ENCODE measurements at places on chromosomes 7 and 10.

DNA sequence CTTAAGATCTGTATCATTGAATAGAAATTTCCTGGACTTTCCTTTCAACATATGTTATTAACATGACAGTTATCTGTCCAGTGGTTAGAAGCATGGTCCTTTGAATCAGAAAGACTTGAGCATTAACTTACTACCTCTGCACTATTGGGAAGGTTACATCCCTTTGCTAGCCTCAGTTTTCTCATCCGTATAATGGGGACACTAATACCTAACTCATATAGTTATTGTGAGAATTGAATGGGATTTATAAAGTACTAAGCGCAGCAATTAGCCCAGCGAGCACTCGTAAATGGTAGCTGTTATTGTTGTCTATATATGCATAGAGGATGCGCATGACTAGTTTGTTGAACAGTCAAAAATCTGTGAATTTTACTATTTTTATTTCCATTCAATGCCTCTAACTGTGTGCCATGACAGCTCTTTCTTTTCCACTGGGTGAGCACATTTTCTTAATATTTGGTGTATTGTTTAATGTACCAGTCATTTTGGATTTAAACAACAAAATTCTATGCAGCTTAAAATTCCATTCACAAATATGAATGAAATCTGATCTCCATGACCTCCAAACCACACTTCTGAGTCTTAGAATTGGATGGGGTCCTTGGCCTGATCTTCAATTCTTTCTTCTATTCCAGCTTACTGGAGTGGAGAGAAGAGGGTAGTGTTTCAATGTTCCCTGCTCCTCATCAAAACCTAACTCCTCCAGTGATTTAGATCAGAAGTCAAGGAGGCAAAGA, 65.0 kb downstream of the CACNB2 start:
- DNase-seq: no peak

DNA sequence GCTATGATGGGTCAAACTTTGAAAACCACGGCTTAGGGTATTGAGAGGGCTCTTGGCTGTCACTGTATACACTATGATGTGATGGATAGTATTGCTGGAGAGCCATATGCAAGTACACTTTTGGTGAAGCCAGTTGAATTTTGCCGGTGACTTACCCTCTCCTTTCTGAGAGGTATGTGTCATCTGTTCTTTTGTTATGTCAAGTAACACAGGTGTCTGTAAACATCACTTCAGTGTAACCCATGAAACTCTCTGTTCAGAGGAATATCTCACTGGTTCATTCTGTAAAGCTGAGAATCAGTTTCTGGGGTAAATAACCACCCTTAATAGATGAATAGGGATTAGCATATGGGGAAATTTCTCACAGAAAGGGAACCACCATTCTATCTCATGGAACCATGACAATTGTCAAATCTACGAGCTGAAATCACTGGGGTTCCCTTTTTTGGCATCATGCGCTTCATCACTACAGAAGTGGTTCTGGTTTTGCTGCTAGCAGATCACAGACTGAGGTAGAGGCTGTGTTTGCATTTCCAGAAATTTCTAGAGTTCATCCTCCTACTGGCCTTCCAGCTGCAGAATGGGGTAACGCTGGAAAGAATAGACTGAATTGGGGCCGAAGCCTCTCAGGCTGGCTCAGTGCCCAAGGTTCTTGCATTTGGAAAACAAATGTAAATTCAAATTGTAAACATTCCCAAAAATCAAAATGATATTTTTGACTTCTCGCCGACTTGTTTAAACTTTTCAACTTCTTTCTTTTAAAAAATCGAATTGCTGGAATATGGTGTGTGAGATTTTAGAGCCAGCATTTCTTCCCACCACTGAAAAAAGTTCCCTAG, 83.3 kb upstream of the CREB5 start:
- DNase-seq: no peak

DNA sequence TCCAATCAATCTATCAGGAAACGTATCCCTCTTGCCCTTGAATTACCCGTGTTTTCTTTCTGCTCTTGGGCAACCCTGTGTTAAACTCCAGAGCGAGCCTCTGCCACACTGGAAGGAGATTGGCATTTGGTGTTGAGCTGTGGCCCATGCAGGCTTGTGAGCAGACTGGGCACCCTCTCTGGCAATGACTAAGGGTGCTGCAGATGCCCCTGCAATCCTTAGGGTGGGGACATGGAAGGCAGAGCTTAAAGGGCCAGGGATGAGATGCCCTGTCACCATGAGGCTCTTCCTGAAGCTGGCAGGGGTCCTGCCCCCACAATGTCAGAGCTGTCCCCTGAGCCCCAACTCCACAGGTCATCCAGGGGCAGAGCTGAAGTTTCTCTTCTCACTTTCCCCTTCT, 19.5 kb upstream of the FAM180A start:
- DNase-seq: no peak

GRCh38 chr7:130611218-130611617, 57.3 kb downstream of the COPG2 start:
- DNase-seq: no peak

GRCh38 chr7:100356416-100357068, 1.4 kb upstream of the PILRB start:
- DNase-seq: no peak

DNA sequence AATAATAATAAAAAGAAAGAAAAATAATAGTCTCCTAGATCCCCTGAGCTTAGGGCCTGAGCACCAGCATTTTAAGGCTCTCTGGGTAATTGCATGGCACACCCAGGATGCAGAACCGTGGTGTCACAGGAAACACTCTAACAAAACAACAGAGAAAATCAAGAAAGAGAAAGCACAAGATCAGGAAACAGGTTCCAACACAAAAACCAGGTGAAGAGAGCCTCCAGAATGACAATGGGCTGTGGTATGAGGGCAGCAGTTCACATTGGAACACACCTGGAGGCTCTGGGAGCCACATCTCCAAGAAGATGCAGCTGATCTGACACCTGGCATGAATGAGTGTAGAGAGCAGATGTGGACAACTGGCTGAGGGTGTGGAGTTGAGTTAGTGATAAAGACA, 7.1 kb downstream of the MMRN2 start:
- no peak for DNase-seq

DNA sequence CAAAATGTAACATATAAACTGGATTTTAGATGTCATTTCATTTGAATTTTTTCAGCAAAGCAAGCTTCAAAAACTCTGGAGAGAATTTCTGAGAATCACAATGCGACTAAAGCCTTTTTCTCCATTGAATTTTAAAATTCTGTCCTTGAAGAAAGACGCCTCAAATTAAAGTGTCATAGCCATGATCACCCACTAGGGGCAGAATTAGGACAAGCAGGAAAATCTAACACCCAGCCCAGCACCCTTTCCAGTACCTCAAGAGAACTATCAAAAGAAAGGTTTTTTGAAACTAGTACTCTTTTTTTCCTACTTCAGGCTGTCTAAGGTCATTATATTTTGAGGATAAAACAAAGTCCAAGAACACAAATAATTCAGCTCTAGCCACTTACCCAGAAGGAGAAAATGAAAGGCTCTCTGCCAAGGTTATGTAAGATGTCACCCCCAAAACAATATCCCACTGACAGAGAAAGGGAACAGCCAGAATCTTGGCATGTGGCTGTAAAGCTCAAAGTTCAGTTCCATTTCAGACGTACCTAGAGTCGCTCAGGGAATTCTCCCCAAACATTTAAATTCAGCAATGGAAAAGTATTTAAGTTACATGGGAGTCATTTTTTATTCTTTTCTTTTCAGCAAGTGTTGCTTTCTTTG, 299.4 kb downstream of the SNX13 start:
- no peak for DNase-seq

DNA sequence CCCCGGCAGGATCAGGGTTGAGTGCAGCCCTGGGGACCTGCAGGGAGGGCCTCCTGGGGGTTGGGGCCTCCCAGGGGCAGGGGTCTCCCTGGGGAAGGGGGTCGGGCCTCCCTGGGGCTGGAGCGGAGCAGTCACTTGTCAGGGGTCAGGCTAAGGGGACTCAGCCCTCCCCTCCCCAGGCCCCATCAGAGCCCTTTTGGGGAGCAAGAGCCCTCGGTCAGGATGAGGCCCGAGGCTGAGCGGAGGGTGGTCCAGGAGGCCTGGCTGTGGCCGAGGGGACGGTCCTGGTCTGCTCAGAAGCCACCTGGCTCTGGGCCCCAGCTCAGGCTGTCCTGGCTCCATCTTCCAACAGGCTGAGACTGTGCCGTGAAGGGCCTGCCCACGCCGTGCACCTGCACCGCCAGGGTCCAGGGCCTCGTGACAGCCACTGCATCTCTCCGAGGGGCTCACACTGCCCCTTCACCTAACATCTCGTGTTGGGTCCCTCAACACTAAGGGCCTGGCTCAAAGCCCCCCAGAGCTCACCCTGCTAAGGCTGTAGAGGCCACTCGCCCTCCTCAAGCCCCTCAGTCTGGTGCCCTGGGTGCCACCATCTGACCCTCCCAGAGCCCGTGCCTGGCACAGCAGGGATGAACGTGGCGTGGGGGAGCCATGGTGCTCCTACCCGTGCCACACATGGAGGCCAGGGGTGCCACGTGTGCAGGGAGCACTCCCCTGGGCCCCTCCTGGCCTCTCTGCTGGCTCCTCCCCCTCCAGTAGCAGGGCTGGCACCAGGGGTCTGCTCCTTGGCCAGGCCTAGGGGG, 12.9 kb downstream of the BHLHA15 start:
- DNase-seq: no peak

DNA sequence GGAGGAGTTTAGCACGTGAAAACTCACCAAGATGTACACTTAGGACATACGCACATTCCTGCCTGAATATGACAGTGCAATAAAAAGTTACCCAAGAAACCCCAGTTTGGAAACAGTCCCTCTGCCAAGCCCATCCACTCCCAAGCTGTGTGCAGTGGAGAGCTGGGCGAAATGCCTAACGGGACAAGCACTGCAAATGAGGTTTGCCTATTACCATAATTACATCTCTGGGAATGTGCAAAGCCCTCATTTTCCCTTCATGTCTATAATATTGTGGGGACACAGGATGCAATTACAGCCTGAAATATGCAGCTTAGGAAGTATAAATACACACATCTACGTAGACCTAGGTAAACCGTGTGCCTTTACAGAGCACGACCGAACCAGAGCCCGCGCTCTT, 117.5 kb downstream of the PLXNA4 start:
- no peak for DNase-seq

GRCh38 chr10:57222603-57223002, 861.5 kb upstream of the ZWINT start:
- DNase-seq: no peak

GRCh38 chr10:11823989-11824346, 812 bp downstream of the PROSER2 start:
- DNase-seq: no peak

DNA sequence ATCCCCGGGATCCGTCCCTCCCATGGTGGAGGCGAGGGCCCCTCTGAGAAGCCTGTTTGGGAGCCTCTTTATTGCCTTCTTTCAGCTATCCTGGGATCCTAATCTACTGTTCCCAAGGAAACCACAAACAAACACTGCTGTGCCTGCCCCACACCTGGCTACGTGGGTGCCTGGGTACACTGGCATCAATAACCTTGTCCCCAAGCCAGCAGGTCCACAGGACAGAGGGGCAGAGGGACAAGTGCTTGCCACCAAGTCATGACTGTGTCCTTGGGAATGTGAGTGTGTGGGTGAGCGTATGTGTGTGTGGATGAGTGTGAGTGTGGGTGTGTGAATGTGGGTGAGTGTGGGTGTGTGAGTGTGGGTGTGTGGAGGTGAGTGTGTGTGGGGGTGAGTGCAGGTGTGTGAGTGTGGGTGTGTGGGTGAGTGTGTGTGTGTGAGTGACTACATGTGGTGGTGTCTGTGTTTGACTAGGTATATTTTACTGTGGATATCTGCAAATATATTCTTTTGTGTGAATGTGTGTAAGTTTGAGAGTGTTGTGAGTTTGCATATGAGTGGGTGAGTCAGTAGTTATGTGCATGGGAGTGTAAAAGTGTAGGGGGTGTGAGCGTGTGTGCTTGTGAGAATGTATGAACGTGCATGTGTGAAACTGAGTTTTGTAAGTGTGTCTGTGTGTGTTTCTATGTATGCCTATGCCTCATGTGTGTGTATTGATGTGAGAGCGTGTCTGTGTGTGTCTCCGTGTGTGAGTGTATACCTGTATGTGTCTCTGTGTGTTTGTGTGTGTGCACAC, 96.1 kb downstream of the TNS3 start:
- DNase-seq: peak; percentile 43

DNA sequence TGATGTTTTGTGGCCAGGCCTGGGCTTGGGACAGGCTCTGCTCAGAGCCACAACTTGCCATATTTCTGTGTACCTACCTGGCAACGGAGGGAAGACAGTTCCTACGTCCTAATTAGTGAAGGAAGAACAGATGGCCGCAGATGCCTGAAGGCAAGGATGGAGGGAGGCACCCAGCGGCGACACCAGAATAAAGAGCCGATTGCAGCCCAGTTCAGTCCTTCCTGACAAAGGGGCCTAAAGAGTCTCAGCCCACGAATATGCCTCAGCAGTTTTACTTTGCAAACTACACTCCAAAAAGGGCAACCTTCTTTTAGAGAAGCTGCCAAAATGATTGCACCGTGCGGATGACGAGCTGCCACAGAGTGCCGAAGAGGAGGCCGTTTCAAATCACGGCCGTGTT, 585.8 kb downstream of the GLRX3 start:
- DNase-seq: no peak

DNA sequence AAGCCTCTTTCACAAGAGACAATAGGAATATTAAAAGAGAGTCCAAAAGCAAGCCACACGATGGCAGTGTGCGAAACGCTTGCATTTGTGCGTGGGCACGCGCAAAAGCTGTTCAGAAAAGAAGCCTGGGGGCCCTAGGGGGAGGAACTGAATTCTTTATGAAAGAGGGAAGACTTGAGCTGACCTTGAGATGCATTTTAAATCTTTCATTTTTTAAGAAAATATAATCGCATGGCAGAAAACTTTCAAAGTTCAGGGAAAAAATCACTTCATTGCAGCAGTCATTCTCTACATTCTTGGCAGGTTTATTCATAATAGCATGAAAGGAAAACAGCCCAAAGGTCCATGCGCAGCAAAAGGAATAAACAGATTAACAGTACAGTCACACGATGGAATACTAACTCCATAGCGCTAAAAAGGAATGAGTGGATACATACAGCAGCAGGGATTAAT, 206.5 kb upstream of the PRKCQ start:
- no peak for DNase-seq

DNA sequence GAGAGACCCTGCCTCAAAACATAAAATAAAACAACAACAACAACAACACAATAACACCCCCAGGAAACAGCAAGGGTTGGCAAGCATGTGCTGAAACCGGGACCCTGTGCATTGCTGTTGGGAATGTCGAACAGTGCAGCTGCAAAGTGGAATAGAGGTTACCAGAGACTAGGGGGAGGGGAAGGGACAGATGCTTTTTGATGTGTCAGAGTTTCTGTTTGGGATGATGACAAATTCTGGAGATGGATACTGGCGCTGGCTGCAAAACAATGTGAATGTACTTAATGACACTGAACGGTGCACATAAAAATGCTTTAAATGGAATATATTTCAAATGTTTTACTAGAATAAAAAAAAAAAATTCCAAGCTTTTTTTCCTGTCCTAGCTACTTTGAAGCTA, 241.8 kb downstream of the TEX36 start:
- no peak for DNase-seq

Measured in NCI-H2081 treated with DMSO at 0.1 percent for 48 hours (cell line).